CD4-positive, alpha-beta T cell treated with Interleukin-4 for 1 hour (primary cell): ENCODE measurements at places on chromosomes 1 and 21.

DNA sequence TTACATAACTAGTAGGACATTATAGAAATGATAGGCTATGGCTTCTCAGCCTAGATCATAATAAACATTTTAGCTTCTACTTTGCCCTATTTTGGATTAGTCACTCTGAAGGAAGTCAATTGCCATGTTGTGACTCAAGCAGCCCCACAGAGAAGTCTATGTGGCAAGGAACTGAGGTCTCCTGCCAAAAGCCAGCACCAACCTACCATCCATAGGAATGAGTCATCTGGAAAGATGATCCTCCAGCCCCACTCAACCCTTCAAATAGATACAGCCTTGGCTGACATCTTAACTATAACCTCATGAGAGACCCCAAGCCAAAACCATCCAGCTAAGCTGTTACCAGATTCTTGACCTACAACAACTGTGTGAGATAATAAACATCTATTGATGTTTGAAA, 76.3 kb upstream of the BEND5 start:
- DNase-seq, result no peak

DNA sequence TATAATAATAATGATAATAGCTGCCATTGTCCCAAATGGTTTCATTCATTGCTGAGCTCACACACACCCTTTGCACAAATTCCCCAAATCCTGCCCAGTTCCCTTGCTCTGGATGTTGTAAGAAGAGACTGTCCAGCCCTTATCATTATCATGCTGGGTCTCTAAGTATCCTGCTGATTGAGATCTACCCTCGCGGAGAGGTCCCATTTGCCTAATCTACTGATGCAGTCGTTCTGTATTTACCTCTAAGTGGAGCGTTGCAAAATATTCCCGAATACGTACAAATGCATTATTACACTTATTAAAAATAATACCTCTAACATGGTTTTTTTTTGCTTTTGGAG, 51.2 kb downstream of the TNFRSF8 start:
- no peak for DNase-seq

GRCh38 chr1:193884848-193885558, 698.6 kb upstream of the B3GALT2 start:
- no peak for DNase-seq

DNA sequence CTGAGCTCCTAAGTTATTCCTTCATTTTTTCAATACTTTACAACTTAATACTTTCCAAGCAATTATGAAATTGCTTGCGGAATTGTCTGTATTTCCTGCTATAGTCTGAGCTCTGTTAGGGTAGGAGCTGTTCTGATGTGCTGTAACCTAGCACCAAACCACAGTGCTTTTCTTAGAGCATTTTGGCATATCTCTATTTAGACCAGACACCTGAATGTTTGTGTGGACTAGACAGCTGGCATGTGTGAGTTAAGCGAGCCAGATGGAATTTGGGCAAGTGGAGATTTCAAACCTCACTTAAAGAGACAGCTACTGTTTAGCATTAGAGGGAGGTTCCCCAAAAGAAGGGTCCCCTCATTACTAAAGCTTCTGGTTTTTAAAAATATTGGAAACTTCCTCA, 106.1 kb downstream of the RWDD3 start:
- DNase-seq, result no peak

- DNase-seq, result no peak
Measured at GRCh38 chr1:22629886-22630285, 6.5 kb upstream of the C1QA start.

DNA sequence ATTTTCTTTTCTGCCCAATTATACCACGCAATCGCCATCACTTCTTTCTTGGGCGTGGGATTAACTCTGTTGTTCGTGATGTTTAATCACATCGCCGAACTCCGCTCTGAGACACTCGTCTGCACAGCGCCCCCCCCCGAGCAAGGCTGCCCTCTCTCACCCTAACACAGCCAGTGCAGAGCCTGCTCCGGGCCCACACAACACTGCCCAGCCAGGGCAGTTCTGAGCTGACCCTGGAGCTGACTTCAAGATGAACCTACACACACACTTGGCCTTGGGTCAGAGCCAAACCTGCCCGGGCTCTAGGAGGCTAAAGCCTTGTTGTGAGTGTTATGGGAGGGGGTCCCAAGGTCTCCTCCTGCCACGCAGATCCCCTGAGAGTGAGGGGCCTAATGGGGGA, 64.6 kb upstream of the LRP8 start:
- DNase-seq, result no peak

GRCh38 chr1:7398982-7399381, 372.1 kb upstream of the VAMP3 start:
- no peak for DNase-seq

DNA sequence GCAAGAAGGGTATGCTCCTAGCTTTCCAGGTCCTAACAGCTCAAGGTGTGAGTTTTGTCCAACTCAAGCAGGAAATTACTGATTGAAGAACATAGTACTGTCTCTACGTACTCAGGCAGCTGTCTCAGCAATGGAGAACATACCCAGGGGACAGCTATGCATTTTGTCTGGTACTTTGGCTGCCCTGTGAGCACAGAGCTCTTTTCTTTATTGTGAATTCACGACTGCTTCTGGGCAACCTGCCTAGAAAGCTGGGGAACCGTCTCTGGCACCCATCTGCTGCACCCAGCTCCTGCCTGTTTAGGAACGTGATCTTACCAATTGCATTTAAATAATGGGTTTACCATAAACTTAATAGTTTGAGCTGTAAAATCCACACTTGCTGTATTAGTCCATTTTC, 258.1 kb downstream of the HHAT start:
- no peak for DNase-seq

- no peak for DNase-seq
Measured at GRCh38 chr1:9161963-9162362, 33.1 kb upstream of the GPR157 start.

DNA sequence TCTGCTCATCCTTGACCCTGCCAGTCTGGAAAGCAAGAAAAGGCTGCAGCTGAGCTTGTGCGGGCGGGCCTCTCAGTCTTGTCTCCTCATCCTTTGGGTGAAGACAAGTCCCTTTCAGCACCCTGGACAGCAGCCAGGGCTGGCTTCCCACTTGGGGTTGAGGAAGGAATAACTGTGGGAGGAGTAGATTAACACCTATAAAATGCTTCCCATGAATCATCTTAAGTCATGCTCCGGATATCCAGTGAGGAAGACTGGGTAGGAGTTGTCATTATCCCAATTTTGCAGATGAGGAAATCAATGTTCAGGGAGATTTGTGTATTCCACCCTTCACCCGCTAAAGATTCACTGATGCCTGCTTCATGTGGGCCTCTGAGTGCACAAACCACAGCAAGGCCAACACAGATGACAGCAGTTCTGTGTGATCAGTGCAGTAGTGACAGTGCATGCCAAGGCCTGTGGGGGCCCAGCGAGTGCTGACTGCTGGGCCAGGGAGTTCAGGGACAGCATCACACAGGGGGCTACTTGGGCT, 20.1 kb upstream of the COL16A1 start:
- DNase-seq, result no peak

DNA sequence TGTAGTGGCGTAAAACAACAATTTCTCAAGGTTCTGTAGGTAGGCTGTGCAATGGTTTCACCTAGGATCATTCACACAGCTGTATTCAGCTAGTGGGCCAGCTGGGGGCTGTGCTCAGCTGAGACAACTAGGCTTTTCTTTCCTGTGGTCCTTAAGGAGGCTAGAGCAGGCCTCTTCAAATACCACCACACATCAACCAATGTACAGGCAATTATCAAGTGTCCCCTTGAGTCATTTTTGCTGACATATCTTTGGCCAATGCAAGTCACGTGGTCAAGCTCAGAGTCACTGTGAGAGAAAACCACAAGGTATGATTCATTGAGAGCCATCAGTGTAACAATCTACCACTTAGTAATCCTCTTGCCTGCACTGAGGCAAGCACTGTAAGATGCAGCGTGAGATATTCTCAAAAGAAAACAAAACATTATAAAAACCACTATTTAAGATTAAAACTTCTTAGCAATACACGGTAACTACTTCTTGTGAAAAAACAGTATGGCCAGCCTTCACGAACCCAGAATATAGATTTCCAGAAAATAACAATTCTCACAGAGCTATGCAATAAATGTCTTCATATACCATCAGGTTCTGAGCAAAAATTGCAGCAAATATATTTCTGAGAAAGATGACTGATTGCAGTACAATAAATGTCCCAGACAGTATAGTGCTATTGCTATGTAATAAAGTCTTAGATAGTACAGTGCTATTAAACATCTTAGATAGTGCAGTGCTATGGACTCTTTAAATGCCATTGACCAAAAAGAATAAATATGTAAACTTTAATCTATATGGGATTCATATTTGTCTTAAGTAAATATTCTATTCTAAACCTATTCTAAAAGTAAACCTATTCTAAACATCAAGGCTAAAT, 55.3 kb downstream of the NME7 start:
- peak; percentile 41 for DNase-seq

GRCh38 chr1:221643404-221644144, 98.3 kb downstream of the DUSP10 start:
- DNase-seq, result no peak

DNA sequence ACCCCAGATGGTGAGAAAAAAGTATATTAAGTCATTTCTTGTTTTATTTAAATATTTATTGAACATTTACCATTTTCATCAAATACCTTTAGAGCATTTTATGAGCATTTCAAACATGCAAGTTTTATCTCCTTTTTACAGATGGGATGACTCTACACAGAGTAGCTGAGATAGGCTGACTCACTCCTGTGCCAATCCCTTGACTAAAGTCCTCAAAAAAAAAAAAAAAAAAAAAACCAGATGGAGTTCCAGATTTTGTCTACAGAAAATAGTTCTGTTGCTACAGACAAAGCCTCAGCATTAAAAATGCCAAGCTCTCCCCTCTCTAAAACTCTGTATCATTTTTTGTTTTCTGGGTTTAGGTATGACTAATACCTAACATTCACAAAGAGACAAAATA, 303.0 kb upstream of the PLD5 start:
- DNase-seq, result no peak

DNA sequence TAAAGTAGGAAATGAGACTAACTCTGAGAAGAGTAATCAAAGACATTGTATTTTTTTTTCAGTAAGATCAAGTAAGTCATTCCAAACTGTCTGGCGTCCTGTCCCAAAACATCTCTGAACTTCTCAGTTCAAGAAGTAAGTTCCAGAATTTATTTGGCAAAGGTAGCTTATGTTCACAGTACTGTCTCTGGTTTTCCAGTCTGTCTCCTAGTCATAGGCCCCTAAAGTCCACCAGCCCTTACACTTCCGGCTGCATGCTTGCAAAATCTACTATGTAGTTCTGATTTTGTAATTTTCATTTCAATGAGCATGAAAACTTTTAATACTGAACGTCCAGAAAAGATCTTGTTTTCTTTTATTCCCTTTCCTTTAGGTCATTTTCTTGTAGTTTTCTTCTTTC, 61.4 kb upstream of the S1PR1 start:
- DNase-seq, result no peak

GRCh38 chr1:85936470-85936869, 220.1 kb downstream of the COL24A1 start:
- no peak for DNase-seq

DNA sequence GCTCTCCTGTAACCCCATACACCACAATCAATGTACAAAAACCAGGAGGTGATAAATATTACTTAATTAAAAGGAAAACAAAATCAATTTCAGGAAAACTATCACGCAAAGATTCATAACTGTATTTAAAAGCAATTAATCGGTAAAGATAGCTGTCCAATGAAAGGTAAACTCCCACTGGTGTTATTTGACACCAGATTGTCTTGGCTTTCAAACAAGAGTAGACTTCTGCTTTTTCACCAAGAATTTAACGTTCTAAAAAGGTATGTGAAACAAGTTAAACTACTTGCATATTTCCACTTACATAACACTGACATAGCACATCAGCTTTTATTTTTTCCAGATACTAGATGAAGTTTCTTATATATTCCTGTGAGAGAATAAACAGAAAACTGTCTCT, 3.5 kb downstream of the PLPP3 start:
- no peak for DNase-seq

- no peak for DNase-seq
Measured at GRCh38 chr1:204255966-204256365, 42.2 kb upstream of the GOLT1A start.

DNA sequence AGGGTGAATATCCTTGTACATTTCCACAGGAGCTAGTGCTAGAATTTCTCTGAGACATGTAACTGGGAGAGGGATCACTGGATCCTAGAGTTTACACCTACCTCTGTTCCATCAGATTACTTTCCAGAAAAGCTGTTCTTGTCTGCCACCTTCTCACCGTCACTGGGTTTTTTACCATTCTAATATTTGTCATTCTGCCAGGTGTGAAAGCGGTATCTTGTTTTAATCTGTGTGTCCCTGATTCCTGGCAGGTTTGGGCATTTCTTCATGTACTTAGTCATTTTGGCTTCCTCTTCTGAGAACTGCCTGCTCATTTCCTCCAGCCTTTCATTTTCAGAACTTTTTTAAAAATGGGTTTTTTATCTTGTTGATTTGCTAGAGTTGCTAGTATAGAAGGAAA, 5.1 kb downstream of the PMF1 start:
- no peak for DNase-seq

DNA sequence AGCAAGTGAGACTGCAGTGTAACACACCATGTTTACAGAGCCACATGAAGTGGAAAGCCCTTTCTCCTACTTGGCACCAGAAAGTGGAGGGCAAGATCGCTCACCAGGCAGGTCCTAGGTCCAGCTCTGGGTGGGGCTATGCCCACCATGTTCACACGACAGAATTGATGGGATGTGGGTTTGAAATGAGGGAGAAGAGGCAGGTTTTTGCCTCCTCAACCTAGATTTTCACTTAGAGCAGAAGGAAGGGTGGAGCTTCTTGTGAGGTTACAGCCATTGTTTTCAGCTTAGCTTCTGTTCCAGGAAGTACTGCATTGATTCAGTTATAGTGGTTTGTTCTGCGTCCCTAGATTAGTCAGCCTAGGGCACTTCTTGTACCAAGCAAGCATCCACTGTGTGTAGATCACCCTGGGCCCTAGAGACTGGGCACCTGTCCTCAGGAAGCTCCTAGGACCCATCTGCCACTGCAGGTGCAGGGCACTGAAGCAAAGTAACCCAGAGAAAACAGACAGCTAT, 2.3 kb downstream of the CD53 start:
- DNase-seq, result peak; percentile 60

DNA sequence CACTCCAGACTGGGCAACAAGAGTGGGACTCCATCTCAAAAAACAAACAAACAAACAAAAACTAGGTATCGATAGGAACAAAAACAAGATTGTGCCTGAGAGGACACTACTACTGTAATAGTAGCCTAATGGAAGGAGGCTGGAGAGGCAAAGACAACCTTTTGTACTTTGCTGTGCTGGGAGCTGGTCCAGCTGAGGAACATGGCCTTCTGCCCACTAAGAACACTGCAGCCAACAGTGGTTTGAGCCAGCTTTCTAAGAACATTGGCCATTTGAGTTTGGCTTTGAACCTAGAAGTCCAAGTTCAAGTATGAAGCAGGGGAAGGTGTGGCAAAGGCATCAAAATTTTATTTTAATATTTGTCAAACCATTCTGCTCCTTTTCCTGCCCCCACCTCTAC, 22.7 kb upstream of the RGS8 start:
- no peak for DNase-seq
